ENCODE measurements at places on chromosomes 5 and 9. TPM values are rescaled to one million over a fixed set of nuclear protein-coding genes. Genes with fewer than 3 reads are reported as not detected.

The ANKRD18A gene
- not detected for total RNA-seq

The RETREG1 gene
- 2.8 TPM for total RNA-seq

The SPATA31A3 gene
- total RNA-seq: not detected

The SLC6A19 gene
- not detected for total RNA-seq

The TMEM203 gene
- 39.1 TPM for total RNA-seq

The ROR2 gene
- total RNA-seq: 0.12 TPM

The SLC34A3 gene
- not detected for total RNA-seq

The DNM1 gene
- 17.4 TPM for total RNA-seq

The IFNK gene
- not detected for total RNA-seq

The NUDT12 gene
- 12.0 TPM for total RNA-seq

The CER1 gene
- not detected for total RNA-seq

The EGR1 gene
- 1.7 TPM for total RNA-seq

The PCDHGA1 gene
- 3.3 TPM for total RNA-seq

The IGFBPL1 gene
- total RNA-seq: not detected

The PAEP gene
- not detected for total RNA-seq

The MBLAC2 gene
- total RNA-seq: 3.7 TPM

The PIP5K1B gene
- not detected for total RNA-seq

The SPINK7 gene
- not detected for total RNA-seq

The ASS1 gene
- total RNA-seq: 247 TPM

The CTNND2 gene
- total RNA-seq: not detected

The TAS2R1 gene
- not detected for total RNA-seq

The CXCL14 gene
- total RNA-seq: not detected

The LCN6 gene
- not detected for total RNA-seq

The CD274 gene
- total RNA-seq: 4.9 TPM

The MGAT1 gene
- 56.8 TPM for total RNA-seq

The SLC25A48 gene
- not detected for total RNA-seq

The DOK3 gene
- total RNA-seq: not detected

The UGT3A1 gene
- not detected for total RNA-seq

The PCDHA1 gene
- not detected for total RNA-seq

The SMIM33 gene
- not detected for total RNA-seq

The TOR4A gene
- under 0.01 TPM for total RNA-seq

The CAVIN4 gene
- total RNA-seq: 0.48 TPM

The SOHLH1 gene
- not detected for total RNA-seq

The CYSRT1 gene
- 1.1 TPM for total RNA-seq

The GMCL2 gene
- not detected for total RNA-seq

The SYNPO gene
- total RNA-seq: 1.4 TPM

The TSC1 gene
- total RNA-seq: 20.7 TPM

The SLC6A7 gene
- not detected for total RNA-seq

The ACOT12 gene
- total RNA-seq: not detected

The C5orf52 gene
- total RNA-seq: not detected

The ADGRV1 gene
- total RNA-seq: 0.49 TPM

The RBM22 gene
- 34.2 TPM for total RNA-seq

The EIF4E1B gene
- total RNA-seq: not detected

The NIPAL4 gene
- 0.10 TPM for total RNA-seq

The ASTN2 gene
- 4.0 TPM for total RNA-seq

The FAM169A gene
- 0.36 TPM for total RNA-seq

The HTR1A gene
- not detected for total RNA-seq

The PCDHGB1 gene
- total RNA-seq: 10.9 TPM

The OTULINL gene
- 4.4 TPM for total RNA-seq

The MAP1B gene
- 35.8 TPM for total RNA-seq

The NSMF gene
- total RNA-seq: 11.9 TPM

The CENPH gene
- total RNA-seq: 57.9 TPM

The UGT3A2 gene
- not detected for total RNA-seq

The PTGR1 gene
- total RNA-seq: 86.5 TPM

The SOX30 gene
- total RNA-seq: not detected

The SLC25A2 gene
- not detected for total RNA-seq

All from RPMI7951 (cell line).